ENCODE measurements at places on chromosomes 2 and 18. TPM values are rescaled to one million over a fixed set of nuclear protein-coding genes. Genes with fewer than 3 reads are reported as not detected.

Gene GPR55
- total RNA-seq, result 0.74 TPM

Gene CRACDL
- total RNA-seq, result 17.8 TPM

- no peak for DNase-seq
Measured at GRCh38 chr18:189254-189653, 30.9 kb downstream of the USP14 start.

- DNase-seq, result no peak
Measured at GRCh38 chr2:106695919-106696318, 190.0 kb downstream of the ST6GAL2 start.

Gene CBLN2
- total RNA-seq, result not detected
